ENCODE measurements at places on chromosomes 12 and 14.
A peak's percentile ranks its signal among the peaks of the same experiment; 100 is the strongest.

GRCh38 chr12:40158592-40159111 is 52.8 kb upstream of the SLC2A13 start:
- DNase-seq: no peak

DNA sequence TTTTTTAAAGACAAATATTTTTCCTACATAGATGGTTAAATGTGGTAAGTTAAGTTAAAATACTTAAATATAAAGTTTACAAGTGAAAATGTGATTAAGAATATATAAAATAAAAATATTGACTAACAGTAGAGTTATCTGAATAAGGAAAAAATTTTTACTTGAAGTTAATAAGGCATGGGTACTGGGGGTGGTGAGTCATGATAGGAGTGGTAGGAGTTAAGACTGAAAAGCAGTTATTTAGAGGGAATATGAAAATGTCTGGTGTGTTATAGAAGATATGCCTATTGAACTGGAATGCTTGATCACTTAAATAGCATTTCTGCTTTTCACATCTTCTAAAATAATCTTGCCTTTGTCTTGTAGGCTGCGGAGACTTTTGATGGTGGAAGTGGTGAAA is 68.7 kb downstream of the CCDC91 start:
- no peak for DNase-seq

- DNase-seq: no peak
These were observed 34.3 kb upstream of the CHST11 start for GRCh38 chr12:104422441-104422840.

- peak; percentile 34 for DNase-seq
These were observed 337.5 kb downstream of the FLRT2 start for GRCh38 chr14:85867450-85867849.

GRCh38 chr14:20690848-20691640 is 2.5 kb downstream of the ANG start:
- peak; percentile 70 for DNase-seq

DNA sequence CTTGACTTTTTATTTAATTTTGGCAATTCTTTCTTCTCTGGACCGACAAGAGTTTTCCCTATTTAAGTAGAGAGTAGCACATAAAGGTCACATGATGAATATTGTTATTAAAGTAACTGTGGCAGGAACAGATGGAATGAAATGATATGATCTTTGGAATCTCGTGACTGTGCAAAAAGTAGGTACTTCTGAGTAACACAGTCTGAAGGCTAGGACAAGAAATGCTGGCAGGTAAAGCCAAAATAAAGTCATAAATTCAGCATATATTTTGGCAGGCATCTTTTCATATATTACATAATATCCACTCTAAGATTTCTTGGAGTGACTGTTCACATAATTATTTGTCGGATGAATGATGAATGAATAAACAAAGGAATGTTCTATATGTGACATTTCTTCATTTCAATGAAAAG is 121.4 kb downstream of the EFCAB11 start:
- no peak for DNase-seq

Measured in iPS-NIHi11 (cell line).